H9 (cell line): ENCODE measurements at places on chromosomes 3 and 15.

DNA sequence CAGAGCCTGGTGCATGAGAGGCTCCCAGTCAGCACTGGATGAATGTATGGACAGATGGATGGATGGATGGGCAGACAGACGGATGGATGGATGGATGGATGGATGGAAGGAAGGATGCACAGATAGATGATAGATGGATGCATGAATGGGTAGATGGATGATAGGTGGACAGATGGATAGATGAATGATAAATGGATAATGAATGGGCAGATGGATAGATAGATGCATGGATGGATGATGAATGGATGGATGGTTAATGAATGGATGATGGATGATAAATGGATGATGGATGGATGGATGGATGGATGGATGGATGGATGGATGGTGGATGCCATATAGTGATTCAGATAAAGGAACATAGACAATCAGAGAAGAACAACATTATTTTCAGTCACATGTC lies 71.0 kb downstream of the SLC6A11 start:
- no peak overlapping the region for H3K4me3 ChIP-seq
- no peaks in the 10 kb centered on the region for H3K36me3 ChIP-seq
- no peaks in the 10 kb centered on the region for H3K27me3 ChIP-seq
- no peaks in the 10 kb centered on the region for H3K4me1 ChIP-seq
- H3K27ac ChIP-seq = no peak overlapping the region
- no peak for DNase-seq

GRCh38 chr3:180528843-180529242 lies 73.1 kb upstream of the TTC14 start:
- H3K36me3 ChIP-seq = no peaks in the 10 kb centered on the region; the same call in 2 of the 3 replicates
- no peaks in the 10 kb centered on the region for H3K27me3 ChIP-seq
- no peak overlapping the region for H3K4me3 ChIP-seq

DNA sequence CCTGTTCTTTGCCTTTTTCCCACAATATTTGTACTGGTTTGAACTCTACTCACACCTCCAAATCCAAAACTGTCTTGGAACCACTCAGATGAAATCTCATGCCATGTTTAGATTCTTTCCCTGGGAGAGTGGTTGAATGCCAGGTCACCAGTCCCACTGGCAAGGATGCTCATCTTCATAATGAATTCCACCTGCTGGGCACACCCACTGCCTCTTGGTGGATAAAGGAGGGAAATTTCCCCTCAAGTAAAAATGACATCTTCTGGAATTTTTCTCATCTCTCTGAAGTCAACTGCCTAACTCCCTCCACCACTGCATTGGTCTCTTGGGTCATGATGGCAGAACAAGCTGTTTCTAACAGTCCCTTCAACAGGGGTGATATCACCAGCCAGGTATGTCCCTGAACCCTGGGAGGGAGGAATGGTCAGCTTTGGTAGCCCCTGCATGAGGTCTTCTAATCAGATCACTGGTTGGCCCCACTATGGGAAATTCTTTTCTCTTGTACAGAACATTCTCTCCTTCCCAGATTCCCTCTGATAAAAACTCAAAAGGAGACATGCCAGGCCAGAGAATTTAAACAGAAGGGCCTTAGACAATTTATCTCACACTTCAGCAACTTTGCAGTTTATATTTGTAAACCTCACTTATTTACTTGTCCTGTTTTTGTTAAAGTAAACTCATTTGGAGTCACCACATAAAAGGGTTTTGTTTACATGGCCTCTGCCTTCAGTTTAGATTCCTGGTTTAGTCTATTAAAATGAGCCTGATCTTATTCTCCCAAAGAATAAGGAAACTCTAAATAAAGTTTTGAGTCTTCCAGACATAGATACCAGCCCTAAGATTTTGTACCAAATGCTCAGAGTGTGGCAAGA lies 143.4 kb downstream of the WNT5A start:
- H3K4me3 ChIP-seq = no peak overlapping the region
- no peak for DNase-seq
- no peaks in the 10 kb centered on the region for H3K36me3 ChIP-seq
- H3K4me1 ChIP-seq = no peaks in the 10 kb centered on the region
- H3K27ac ChIP-seq = no peak overlapping the region

DNA sequence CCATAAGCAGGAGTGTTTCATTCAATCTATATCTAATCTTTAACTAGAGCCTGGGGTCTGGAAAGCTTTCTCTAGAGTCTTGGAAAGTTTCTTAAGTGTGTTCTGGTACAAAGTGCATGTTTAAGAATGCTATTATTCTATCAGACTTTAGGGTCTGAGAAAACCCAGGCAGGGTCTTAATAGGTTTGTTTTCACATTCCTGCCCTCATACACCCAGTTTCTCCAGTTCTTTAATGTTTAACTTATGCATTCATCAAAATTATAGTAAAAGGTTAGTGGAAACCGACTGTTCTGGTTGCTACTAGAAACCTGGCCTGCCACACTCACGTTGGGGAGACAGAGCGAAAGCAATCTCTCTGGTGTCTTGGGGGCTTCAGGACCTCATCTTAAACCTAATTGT lies 102.9 kb upstream of the WDR72 start:
- H3K4me3 ChIP-seq = no peak overlapping the region
- H3K4me1 ChIP-seq = no peaks in the 10 kb centered on the region
- H3K27ac ChIP-seq = no peak overlapping the region
- no peaks in the 10 kb centered on the region for H3K27me3 ChIP-seq

DNA sequence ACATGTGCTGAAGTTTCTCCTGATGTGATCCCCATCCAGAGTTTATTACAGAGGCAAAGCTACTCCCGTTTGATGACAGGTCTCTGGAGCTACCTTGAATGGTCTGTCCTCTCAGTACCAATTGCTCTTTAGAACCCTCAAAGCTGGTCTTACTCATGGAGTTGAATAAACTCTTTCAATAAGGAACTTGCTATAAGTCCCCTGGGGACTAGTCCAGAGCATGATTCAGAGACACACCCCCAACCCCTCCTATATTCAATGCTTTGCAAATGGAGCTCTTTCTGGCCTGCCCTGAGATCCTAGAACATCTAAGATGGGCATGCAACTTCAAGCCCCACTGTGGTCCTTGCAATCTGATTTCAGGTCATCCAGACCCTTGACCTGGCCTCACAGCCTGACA lies 23.9 kb upstream of the TPM1 start:
- no peak for DNase-seq
- no peak overlapping the region for H3K4me3 ChIP-seq
- H3K4me1 ChIP-seq = no peaks in the 10 kb centered on the region; the same call in 1 of the 2 replicates
- no peaks in the 10 kb centered on the region for H3K27me3 ChIP-seq
- no peaks in the 10 kb centered on the region for H3K36me3 ChIP-seq

DNA sequence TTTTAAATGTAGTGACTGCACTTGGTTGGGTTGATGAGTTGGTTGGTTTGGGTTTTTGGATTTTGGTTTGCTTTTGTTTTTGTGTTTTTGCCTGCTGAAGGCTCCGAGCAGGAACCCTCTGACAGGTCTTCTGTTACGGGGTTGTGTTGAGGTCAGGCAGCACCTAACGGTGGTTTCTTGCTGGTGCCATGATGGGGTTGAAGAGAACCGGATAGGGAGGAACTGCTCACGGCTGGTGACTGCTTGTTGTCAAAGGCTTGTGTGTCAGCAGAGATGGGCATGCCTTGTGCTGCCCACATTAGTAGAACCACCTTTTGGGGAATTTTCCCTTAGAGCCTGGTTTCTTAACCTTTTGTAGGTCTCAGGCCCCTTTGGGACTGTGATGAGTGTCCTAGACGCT lies 42.0 kb downstream of the SLC6A6 start:
- no peak overlapping the region for H3K27ac ChIP-seq
- no peaks in the 10 kb centered on the region for H3K4me1 ChIP-seq
- H3K27me3 ChIP-seq = no peaks in the 10 kb centered on the region

DNA sequence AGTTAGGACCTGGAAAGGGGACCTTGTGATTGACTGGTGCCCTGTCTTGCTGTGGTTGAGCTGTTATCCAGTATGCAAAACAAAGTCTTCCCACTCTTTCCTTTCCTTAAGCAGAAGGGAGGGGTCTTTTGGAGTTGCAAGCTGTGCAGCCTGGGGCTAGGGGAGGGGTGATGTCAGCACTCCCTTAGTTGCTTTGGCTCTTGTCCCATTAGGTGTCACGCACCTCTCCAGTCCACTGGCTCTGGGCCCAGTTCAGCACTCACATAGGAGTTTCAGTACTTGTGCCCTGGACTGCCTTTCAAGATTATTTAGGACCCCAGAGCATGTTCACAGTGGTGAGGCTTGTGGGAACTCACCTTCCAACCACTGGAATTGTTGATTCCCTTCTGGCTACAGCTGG lies 238.5 kb downstream of the DOCK3 start:
- no peak overlapping the region for H3K4me3 ChIP-seq
- DNase-seq = no peak
- H3K27me3 ChIP-seq = no peaks in the 10 kb centered on the region
- no peaks in the 10 kb centered on the region for H3K4me1 ChIP-seq

DNA sequence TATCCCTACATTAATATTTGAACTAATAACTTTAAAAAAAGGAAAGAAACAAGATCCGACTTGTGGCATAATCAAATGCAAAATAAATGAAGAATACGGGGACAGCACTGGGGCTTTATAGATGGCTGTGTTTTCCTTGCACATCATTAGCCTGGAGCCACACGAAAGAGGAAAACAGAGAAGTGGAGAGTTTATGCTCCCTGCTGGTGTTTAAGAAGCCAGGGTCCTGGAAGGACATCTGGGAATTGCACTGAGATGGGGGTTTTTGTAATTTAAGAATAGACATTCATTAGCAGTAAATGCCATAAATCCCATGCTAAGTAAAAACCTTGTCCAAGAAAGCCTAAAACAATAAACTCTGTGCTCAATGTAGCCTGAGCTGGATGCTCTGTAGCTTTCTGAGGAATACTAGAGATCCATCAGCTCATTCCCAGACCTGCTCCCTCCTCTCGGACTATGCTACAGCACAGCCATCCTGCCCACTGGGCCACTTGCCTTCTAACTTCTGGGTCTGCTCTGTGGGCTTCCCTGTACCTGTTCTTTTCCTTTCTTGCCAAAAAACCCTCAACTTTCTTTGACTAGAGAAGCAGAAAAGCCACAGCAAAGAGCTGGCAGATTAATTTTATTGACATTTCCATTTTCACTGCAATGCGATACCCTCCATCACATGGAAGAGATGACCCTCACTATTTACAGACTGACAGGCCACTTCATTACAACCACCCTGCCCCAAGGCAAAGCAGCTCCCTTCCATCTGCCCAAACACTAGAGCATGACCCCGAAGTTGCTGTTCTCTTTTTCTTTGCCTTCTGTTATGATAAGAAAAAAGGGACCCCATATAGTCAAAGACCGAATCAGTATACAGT lies 62.3 kb downstream of the MEIS2 start:
- H3K4me3 ChIP-seq = no peak overlapping the region
- no peaks in the 10 kb centered on the region for H3K36me3 ChIP-seq
- H3K27me3 ChIP-seq = no peaks in the 10 kb centered on the region
- H3K27ac ChIP-seq = no peak overlapping the region
- 0 out of 2 replicates have a peak, but pooled peaks cover 1% of the 10 kb centered on the region for H3K4me1 ChIP-seq

GRCh38 chr3:143445118-143445517 lies 325.5 kb downstream of the CHST2 start:
- H3K4me1 ChIP-seq = no peaks in the 10 kb centered on the region
- H3K36me3 ChIP-seq = no peaks in the 10 kb centered on the region
- H3K27ac ChIP-seq = no peak overlapping the region
- DNase-seq = no peak
- no peak overlapping the region for H3K4me3 ChIP-seq

DNA sequence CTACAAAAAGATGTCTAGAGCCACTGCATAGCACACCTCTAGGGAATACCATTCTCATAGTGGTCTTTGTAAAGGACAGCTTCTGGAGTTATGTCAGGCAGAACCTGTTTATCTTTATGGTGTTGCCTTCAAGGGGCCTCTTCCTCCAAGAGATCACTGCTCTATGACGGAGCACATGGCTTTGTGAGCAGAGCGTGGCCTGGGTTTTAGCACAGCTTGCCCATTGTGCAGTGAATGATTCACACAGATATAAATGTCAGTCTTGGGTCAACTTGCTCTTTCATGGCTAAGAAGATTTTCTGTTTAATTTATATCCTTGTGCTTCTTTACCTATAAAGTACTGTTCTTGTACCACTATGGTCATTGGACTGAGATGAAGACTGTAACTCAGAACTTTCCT lies 41.5 kb upstream of the RBMS3 start:
- no peak for DNase-seq
- H3K4me3 ChIP-seq = no peak overlapping the region

DNA sequence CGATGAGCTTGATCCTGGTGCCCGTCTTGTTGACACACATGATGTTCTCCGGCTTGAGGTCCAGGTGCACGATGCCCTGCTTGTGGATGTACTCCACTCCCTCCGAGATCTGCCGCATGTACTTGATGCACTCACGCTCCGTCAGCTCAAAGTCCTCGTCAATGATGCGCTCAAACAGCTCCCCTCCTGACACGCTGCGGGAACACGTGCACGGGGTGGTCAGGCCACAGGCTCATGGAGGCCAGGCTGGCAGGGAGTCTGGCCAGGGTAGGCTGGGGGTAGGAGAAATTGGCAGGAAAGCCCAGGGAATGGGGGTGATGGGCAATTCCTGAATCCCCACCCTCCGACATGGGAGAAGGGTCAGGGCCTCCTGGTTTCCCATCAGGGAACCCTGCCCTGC lies 55.5 kb upstream of the HACD2 start:
- DNase-seq = no peak
- H3K4me3 ChIP-seq = no peak overlapping the region; the same call in 2 of the 3 replicates
- no peaks in the 10 kb centered on the region; the same call in 1 of the 2 replicates for H3K4me1 ChIP-seq
- no peaks in the 10 kb centered on the region for H3K27me3 ChIP-seq

DNA sequence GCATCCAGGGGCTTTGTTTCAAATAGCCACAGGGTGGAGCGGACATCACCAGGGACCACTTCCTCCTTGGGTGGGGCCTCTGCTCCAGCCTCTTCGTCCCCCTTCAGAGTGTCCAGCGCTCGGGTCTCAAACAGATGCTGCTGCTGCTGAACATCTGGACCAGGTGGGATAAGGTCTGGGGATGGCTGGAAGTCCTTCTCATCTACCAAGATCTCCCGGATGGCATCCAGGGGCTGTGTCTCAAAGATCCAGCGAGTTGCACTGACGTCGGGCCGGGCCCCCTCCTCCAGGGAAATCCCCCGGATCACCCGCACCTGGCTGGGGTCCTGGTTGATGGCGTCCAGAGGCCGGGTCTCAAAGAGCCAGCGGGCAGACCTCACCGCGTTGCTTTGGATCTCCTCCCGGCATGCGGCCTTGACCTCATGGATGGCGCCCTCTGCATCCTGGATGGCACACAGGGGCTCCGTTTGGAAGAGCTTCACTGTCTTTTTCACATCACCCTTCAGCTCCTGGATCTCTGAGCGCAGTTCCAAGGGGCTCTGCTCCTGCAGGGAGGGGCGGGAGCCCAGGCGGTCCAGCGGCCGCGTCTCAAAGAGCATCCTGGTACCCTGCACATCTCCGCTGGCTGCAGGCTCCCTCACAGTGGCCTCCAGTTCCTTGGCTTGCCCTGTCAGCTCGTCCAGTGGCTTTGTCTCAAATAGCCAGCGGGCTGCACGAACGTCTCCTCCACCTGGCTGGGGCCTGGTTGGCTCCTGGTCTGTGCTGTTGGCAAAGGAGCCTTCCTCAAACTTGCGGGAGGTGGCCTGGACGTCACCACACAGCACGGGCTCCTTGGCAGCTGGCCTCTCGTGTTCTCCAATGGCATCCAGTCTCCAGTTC lies 3.9 kb downstream of the XIRP1 start:
- H3K4me3 ChIP-seq = no peak overlapping the region
- no peaks in the 10 kb centered on the region for H3K36me3 ChIP-seq

GRCh38 chr3:107718547-107718946 lies 195.8 kb downstream of the BBX start:
- no peaks in the 10 kb centered on the region for H3K27me3 ChIP-seq
